Glomerular endothelial cell (primary cell): ENCODE measurements at places on chromosomes 13 and 19.
A peak's percentile ranks its signal among the peaks of the same experiment; 100 is the strongest.

DNA sequence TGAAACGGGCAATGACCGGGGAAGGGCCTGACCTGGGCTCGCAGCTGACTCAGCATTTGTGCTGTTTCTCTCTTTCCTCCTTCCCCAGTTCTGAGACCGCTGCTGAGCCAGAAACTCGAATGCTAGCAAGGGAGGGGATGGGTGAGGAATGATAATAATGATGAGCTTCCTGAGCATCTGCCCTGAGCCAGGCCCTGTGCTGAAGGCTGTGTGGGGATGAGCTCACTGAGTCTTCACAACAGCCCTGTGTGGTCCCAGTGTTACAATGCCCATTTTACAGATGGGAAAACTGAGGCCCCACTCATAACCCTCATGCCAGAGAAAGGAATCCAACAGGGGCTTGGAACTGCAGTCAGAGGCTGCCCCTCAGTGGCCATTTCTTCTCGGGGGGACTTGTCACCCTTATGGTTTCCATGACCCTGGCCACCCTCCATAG is 8.1 kb downstream of the SULT2B1 start:
- no peak for DNase-seq

- no peak for DNase-seq
Measured at GRCh38 chr19:2415973-2416319, 11.4 kb downstream of the TIMM13 start.

- peak; percentile 74 for DNase-seq
Measured at GRCh38 chr13:56864451-56864850, 276.3 kb upstream of the PRR20A start.

DNA sequence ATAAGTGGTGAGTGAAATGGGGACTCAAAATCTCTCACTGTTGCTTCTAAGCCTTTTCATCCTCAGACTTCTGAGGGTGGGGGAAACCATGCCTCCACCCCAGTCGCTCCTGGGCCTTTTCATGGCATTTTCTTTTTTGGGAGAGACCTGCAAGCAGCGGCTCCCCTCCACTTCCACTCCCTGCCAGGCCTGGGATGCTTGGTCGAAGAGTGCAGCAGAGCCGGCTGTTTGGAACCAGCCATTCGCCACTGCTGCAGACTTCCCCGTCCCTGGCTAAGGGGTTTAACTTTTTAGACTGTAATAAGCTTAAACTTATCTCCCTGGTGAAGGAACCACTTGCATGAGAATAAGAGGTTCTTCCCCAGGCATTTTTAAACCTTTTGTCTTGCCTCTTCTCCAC is 617.2 kb downstream of the PCDH9 start:
- DNase-seq, result no peak

DNA sequence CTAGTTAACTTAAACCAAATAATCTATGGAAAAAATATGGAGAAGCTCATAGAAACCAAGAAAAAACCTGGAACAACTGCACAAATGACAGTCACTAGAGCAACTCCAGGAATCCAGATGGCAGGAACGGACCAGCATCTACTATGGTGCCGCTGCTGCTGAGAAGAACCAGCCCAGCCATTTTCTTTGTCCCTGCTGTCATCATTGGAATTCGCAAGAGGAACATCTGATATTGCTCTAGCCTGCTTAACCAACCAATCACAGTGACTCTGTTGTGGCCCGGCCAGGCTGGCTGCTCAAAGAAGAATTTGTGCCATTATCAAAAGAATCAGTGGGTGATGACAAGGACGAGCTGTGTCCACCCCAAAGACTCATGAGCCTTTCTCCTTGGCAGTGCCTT is 33.1 kb upstream of the CEBPA start:
- no peak for DNase-seq

- DNase-seq, result no peak
Measured at GRCh38 chr13:109630271-109630670, 156.1 kb downstream of the IRS2 start.

DNA sequence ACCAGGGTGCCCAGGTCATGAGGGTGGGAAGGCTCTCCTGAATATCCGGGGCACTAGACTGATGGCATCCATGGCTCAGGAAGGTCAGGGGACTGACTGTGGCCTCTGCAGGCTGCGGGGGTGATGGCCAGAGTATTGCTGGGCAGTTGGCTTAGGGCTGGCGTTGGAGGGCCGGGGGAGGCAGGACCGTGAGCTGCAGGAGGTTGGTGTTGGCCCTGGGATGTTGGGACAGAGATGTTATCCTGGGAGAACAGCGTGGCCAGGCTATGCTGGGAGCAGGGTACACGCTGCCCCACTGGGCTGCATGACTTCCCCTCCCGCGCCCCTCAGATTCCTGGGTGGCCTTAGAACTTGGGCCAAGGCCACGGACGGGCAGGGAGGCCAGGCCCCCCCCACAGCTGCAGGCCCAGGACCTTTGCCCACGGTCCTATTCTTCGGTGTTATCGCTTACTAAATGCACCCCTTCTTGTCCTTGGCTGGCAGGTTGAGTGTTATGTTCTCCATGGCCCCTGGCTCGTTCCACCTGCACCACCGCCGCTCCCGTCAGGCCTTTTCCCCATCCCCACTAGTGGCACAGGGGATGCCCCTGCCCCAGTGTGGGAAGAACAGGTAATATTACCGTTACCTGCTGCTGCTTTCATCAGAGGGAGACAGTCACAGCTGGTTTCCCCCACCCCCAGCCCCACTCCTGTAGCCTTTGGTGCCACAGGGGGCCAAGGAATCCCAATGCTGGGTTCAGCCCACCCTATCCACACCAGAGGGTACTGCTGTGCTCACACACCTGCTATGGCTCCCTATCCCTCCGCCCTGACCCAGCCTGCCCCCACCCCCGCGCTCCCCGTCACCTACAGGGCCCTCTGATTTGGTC is 3.2 kb upstream of the ISYNA1 start:
- no peak for DNase-seq

GRCh38 chr19:6286676-6287075 is 6.9 kb upstream of the MLLT1 start:
- DNase-seq, result no peak

GRCh38 chr13:50466456-50466855 is 377.0 kb downstream of the DLEU7 start:
- DNase-seq, result no peak

DNA sequence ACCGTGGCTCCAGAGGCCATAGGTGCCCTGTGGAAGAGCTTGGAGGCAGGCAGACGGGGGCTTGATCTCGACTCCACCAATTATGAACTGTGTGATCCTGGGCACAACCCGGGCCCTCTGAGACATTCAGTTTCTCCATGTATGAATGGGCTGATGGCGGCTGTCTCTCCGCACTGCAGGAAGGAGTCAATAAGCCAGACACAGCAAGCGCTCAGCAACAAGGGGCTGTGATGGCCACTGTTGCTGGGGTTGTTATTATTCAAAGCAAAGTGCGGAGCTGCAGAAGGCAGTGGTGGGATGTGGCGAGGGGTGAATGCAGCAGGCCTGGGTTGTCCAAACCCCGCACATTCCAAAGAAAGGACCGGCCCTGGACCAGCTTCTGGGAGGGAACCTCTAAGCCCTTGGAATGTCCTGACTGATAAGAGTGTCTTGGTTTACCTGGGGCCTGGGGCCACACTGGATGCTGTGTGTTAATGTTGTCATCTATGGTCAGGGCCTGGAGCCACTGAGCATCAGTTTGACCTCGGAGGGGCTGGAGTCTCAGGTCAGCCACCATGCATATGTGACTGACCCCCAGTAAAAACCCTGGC is 8.3 kb downstream of the TMEM143 start:
- no peak for DNase-seq

- no peak for DNase-seq
Measured at GRCh38 chr13:94415500-94416237, 63.8 kb downstream of the DCT start.

- peak; percentile 70 for DNase-seq
Measured at GRCh38 chr13:102580552-102581169, 16.1 kb upstream of the TPP2 start.

- no peak for DNase-seq
Measured at GRCh38 chr19:508204-509150, 1.2 kb downstream of the TPGS1 start.

- no peak for DNase-seq
Measured at GRCh38 chr13:40340368-40341095, 325.9 kb downstream of the FOXO1 start.

DNA sequence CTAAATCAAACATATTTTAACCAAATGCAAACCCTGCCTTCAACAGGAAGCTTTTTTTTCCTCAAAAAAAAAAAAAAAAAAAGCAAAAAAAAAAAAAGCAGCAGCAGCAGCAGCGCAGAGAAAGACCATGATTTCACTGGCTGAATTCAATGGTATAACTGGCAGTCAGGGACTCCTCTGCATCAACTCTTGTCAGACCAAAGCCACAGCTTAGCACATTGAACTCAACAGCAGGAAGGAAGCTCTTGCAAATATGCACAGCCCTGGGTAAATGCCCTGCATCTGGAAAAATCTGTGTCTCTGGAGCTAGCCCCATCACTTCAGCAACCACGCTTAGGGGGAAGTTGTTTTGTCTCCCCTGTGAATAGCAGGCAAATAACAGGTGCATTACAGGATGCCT is 17.6 kb upstream of the DHRS12 start:
- no peak for DNase-seq

GRCh38 chr19:42252365-42253244 is 2.3 kb downstream of the ERF start:
- DNase-seq, result no peak

DNA sequence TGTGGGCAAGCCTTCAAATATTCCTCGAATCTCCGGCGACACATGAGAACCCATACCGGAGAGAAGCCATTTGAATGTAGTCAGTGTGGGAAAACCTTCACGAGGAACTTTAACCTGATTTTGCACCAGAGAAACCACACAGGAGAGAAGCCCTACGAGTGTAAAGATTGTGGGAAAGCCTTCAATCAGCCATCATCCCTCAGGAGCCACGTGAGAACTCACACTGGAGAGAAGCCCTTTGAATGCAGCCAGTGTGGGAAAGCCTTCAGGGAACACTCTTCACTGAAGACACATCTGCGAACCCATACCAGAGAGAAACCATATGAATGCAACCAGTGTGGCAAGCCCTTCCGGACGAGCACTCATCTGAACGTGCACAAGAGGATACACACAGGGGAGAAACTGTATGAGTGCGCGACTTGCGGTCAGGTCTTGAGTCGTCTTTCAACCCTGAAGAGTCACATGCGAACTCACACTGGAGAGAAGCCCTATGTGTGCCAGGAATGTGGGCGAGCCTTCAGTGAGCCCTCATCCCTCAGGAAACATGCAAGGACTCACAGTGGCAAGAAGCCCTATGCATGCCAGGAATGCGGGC is 28.8 kb downstream of the ZNF333 start:
- DNase-seq, result no peak

- no peak for DNase-seq
Measured at GRCh38 chr13:92044351-92044750, 645.9 kb downstream of the GPC5 start.

DNA sequence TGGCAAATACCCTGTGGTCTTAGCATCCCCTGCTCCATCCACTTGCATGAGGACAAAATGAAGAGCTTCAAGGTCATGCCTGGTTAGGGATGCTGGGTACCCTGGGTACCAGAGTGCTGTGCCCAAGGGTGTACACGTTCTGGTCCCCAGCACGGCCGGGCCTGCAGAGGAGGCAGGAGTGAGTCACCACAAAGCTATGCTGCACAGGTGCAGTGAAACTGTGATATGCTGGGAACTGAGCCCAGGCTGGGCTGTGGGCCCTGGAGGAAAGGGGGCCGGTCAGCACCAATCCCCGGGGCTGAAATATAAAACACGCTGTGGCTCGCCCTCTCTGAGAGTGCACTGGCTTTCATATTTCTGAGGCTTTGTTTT is 95.1 kb downstream of the TSHZ3 start:
- no peak for DNase-seq

DNA sequence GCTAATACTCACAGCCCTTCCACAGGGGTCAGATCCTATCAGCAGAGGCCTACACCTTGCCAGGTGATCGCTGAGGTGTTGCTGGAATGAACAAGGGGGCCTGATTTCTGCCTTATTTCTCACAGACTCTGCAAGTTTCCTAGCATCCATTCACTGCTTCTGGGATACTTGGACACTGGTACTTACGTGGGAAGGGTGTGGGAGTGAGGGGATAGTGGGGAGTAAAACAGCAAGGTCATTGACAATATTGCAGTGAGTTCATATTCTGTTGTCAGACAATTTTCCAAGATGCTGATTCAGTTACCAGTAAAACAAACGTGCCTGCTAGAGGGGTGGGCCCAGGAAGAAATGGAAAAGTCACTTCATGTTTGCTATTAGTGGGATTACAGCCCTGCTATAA is 276.5 kb downstream of the SHISA2 start:
- DNase-seq, result no peak

DNA sequence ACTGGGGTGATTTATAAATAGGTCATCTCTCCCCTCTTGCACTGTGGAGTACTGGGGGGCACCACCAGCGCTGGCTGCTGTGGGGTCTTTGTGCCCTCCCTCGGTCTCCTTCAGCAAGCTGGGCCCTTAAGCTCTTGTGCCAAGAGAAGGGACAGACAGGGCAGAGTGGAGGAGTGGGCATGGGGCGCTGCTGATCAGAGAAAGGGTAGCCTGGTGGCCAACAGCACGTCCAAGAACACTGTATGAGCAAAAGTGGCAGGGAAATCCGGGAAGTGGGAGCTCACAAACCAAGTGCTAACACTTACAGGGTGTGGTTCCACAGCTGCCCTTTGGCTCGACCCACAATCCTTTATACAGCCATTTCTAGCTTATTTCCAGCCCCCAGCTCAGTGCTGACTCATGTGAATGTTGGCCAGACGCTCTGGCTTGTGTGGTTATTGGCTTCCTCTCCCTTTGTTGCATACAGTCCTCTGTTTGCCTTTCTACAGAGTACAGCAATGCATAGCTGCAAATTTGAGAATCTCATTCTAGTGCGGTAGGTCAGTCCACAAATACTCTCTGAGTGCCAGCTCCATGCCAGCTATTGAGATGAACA is 298.8 kb downstream of the SHISA2 start:
- no peak for DNase-seq

DNA sequence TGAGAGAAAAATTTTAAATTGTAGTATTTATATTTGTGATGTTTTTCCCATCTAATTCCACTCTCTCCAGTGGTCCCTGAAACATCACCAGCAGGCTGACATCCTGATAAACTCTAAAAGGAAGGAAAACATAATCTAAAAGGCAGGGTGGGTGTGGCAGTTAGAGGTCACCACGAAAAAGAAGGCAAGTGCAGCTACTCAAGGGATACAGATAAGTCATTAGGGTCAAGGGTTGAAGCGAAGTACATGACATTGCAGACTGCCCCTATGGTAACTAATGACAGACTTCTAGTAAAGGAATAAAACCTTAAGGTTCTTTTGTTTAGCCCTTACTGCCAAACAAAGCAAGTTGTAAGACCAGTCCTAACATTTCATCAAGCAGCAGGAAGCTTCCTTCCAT is 6.0 kb upstream of the NEK3 start:
- no peak for DNase-seq

DNA sequence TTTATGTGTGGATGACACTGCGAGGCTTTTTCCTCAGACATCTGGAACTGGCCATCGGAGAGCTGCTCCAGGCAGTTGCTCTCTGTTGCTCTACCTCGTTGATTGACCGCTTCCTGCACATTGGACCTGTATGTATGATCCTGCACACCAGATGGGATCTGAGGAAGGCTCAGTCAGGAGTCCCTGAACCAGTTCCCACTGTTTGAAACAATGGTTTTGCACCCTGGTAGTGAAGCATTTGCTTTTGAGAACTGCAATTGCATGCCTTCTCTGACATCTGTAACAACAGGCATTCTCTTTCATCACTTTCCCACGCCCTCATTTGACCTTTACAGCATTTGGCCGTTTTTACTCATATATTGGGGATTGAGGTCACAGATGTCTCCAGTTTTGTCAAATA is 61.1 kb upstream of the NPAS1 start:
- no peak for DNase-seq
